ENCODE measurements at places on chromosomes 3 and 15. TPM values are rescaled to one million over a fixed set of nuclear protein-coding genes. Genes with fewer than 3 reads are reported as not detected.

MYL3 gene
- total RNA-seq: not detected

DNA sequence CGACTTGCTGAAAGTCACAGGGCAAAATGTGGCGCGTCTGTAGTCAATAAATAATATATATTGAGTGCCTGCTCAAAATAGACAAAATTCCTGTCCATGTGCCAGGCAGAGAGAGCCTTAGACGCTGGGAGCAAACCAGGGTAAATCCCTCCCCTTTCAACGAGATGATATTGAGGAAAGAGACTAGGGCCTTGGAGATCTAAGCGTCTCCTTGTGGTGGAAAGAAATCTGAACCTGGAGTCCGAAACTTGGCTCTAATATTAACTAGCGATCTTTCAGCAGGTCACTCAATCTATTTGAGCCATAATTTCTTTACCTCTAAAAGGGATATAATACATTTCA, 348 bp upstream of the DPP8 start:
- no peak for DNase-seq

GRCh38 chr15:80441714-80442113, 37.5 kb downstream of the ARNT2 start:
- no peak for DNase-seq

TLR9 gene
- not detected for total RNA-seq

GRCh38 chr3:123002100-123002748, 25.3 kb downstream of the SEMA5B start:
- no peak for DNase-seq

GRCh38 chr3:3305084-3305483, 125.6 kb upstream of the CRBN start:
- no peak for DNase-seq

ROPN1 gene
- not detected for total RNA-seq

GRCh38 chr3:43194069-43194468, 88.2 kb upstream of the POMGNT2 start:
- no peak for DNase-seq

GRCh38 chr15:79314811-79315210, 3.9 kb downstream of the TMED3 start:
- DNase-seq: no peak

DNA sequence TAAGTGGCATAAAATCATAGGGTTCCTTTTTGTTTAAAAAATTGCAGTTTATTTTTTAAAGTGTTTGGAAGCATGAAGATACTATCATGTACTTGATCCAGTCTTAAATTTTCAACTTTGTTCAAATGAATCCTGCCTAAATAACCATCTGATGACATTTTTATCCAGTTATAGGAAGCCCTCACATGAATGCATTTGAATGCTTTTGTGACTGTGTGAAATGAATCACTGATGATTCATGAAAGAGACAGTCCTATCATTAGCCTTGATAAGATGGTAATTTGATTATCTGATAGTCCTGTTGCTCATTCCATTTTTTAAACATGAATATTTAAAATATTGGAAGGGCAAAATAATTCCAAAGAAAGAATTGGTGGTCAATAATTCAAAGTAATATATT, 401.9 kb upstream of the ROBO2 start:
- no peak for DNase-seq

PPCDC gene
- total RNA-seq: 27.1 TPM

DNA sequence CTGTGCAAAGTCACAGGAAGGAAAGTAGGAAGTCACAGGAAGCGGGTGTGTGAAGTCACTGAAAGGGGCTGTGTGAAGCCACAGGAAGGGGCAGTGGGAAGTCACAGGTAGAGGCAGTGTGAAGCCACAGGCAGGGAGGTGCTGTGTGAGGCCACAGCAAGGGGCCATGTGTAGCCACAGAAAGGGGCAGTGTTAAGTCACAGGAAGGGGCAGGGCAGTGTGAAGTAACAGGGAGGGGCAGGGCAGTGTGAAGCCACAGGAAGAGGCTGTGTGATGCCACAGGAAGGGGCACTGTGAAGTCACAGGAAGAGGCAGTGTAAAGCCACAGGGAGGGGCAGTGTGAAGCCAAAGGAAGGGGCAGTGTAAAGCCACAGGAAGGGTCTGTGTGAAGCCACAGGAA, 36.5 kb downstream of the GASK1A start:
- no peak for DNase-seq

GRCh38 chr15:90924375-90924774, 8.0 kb downstream of the HDDC3 start:
- no peak for DNase-seq

GRCh38 chr15:80891006-80891405, 98.6 kb downstream of the MESD start:
- no peak for DNase-seq

All from activated T-helper 1 cell treated with anti-CD3 and anti-CD28 coated beads, Interleukin-12 subunit alpha, Interleukin-12 subunit beta, Interleukin-2, Interleukin-4 antibody, amounts not matched to agents 30 ng/mL and 10 ng/mL and 1 ng/mL, durations not matched to agents 14 hours and 24 hours and 36 hours (primary cell).